Cerebellum (tissue), 4 donors: ENCODE measurements at places on chromosomes 16 and 17. TPM values are rescaled to one million over a fixed set of nuclear protein-coding genes. Genes with fewer than 3 reads are reported as not detected.

DNA sequence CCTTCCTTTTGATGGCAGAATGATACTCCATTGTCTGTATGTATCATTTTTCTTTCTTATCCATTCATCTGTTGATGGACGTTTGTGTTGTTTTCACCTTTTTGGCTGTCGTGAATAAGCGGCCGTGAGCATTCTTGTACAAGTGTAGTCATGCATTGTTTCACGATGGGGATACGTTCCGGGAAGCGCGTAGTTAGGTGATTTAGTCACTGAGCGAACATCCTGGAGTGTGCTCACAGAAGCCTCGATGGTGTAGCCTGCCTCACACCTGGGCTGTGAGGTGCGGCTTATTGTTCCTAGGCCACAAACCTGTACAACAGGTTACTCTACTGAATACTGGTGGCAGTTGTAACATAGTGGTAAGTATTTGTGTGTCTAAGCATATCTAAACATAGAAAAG, 136.5 kb downstream of the CMIP start:
- no peak for DNase-seq

GRCh38 chr16:81315271-81316175, 761 bp downstream of the GAN start:
- DNase-seq: peak; percentile 32

DNA sequence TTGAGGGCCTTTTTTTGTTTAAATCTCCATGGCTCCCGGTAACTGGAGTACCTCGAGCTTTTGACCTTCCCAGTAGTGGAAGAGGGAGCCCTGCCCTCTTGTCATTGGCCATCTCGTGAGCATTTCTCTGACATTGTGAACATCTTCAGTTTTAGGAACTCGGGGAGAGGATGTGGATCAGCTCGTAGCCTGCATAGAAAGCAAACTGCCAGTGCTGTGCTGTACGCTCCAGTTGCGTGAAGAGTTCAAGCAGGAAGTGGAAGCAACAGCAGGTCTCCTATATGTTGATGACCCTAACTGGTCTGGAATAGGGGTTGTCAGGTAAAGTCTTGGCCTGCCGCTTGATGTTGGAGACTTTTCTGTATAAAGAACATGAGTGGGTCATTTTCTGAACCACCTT, 24.3 kb downstream of the NTAN1 start:
- no peak for DNase-seq

DNA sequence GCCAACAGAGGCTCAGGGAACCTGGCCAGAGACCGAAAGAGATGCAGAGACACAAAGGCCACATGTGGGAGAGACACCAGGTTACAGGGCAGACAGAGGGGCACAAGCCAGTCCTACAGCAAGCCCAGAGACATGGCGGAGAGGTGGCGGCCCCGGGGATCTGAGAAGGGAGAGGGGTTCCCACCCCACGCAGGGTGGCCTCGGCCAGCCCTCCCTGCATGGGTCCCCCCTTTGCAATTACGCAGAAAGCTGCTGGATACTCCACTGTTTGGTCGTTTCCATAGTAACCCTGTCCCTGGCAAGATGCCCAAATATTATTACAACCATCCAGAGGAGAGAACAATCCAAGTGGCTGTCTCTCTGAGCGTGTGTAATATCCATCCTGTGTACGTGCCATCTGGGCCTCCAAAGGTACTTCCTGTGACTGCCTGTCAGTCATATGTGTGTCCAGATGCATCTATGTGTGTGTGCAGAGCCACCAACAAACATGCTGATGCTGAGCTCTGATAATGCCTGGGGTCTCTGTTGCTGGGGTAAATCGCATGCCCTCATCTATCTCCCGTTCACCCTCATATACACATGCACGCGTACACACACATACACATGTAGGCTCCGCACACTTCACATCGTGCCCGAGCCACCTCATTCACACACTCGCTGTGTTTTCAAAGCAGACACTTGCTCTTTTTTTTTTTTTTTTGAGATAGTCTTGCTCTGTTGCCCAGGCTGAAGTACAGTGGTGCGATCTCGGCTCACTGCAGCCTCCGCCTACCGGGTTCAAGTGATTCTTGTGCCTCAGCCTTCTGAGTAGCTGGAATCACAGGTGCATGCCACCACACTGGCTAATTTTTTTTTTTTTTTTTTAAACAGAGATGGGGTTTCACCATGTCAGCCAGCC, 5.5 kb downstream of the PCGF2 start:
- DNase-seq: peak; percentile 74

GRCh38 chr16:1535391-1536291, 2.2 kb downstream of the TMEM204 start:
- no peak for DNase-seq

- peak; percentile 27 for DNase-seq
These were observed 355.8 kb downstream of the SOX9 start for GRCh38 chr17:72476575-72476986.

DNA sequence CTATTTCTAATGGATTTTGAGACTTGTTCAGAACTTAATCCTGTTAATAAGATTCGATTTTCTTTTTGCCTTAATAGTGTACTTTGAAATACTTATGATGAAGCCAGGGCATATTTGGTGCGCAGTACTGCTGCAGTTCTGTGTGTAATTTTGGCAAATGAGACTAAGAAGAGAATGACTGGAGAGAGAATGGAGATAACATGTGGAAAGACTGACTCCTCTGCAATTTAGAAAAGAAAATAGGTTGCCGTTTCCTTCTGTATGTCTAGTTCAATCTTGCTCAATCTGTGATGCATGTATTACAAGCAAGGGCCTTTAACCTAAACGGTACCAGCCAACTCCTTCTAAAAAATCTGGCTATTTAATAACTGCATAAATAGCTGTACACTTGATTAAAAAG, 285.1 kb upstream of the CDH11 start:
- no peak for DNase-seq

- DNase-seq: no peak
These were observed 50.4 kb upstream of the ERN1 start for GRCh38 chr17:64180089-64181073.

DNA sequence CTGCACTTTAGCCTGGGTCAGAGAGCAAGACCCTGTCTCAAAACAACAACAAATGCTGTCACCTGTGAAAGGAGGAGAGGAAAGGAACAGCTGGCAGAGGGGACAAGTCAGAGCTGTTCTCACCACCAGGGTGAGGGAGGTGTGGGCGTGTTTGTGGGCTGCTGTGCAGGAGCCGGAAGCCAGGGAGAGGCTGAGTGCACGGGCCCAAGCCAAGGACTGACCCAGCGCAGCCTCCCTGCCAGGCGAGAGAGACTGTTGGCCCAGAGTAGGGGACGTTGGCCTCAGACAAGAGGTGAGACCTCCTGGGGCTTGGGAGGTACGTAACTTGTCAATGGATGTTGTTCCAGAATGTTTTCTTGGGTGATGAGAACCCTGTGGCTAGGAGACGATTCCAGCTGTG, 10.7 kb downstream of the SPNS2 start:
- no peak for DNase-seq

- no peak for DNase-seq
These were observed 36.6 kb downstream of the FAM20A start for GRCh38 chr17:68564415-68565111.

DNA sequence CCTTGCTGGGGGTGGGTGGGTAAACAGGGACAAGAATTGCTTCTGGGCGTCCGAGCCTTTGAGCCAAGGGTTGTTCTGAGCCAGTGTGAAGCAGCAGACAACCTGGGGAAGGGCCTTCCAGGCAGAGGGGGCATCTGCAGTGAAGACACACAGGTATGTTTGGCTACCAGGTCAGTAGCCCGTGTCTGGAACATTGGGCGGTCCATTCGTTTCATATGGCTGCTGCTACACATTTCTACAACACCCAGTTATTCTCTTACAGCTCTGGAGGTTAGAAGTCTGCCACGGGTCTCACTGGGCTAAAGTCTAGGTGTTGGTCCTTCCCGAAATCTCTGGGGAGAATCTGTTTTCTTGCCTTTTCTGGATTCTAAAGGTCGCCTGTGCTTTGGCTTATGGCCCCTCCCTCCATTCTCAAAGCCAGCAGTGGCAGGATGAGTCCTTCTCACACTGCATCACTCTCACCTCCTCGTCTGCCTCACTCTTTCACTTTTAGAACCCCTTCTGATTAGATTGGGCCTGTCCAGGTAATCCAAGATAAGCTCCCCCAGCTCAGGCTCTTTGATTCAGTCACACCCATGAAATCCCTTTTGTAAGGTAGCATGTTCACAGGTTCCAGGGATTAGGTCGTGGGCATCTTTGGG, 136.1 kb downstream of the CLEC16A start:
- no peak for DNase-seq

DNA sequence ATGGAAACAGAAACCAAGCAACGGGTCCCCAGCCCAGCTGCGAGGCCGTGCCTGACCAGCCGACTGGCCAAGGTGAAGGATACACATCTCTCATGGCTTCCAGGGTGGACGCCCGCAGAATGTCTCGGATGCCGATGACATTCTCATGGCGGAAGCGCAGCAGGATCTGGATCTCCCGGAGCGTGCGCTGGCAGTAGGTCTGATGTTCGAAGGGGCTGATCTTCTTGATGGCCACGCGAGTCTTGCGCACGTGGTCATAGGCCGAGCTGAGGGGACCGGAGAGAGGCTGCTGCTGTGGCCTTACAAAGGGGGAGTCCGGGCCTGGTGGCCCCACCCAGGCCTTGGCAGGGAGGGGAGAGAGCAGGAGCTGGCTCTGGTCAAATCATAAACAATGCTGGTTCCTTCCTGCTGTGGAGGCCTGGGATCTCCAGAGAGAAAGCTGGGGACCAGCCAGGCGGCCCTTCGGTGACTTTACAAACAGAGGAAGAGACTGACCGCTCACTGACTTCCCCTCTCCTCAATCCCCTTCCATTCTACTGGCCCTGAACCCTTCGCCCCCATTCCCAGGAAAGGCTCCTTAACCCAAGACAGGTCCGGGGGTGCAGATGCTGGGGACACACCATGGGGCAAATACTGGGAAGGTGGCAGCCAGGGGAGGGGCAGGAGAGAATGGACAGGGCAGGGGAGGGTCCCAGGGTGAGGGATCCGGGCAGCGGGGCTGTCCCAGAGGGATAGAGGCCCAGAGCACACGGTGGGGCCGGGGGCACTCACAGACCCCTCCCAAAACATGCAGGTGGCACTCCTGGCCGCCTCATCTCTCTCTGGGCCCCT, 1.1 kb downstream of the MAPK3 start:
- peak; percentile 30 for DNase-seq

GRCh38 chr17:72120642-72121163, at the start of gene SOX9:
SOX9 (plus strand) TSS chr17:72121020; CDS start chr17:72121392, 372 bp downstream.
- DNase-seq: peak; percentile 83

GRCh38 chr16:82389956-82390650, 220.1 kb upstream of the MPHOSPH6 start:
- no peak for DNase-seq

EPOP gene
- 0.82 TPM for total RNA-seq

- no peak for DNase-seq
These were observed 40.7 kb downstream of the COTL1 start for GRCh38 chr16:84577034-84577803.

DNA sequence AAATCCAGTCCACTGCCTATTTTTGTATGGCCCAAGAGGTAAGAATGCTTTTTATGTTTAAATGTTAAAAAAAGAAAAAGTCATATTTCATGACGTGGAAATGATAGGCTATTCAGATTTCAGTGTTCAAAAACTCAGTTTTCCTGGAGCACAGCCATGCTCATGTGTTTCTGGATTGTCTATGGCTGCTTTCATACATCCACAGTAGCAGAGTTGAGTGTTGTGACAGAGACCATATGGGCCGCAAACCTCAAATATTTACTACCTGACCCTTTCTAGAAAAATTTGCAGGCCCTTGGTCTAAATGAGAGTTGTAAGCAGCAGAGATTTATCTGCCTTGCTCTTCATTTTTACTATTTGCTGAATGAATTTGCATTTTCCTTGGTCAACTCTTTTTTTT, 264.1 kb downstream of the CBLN1 start:
- no peak for DNase-seq

BIRC5 gene
- total RNA-seq: 17.6 TPM

DNA sequence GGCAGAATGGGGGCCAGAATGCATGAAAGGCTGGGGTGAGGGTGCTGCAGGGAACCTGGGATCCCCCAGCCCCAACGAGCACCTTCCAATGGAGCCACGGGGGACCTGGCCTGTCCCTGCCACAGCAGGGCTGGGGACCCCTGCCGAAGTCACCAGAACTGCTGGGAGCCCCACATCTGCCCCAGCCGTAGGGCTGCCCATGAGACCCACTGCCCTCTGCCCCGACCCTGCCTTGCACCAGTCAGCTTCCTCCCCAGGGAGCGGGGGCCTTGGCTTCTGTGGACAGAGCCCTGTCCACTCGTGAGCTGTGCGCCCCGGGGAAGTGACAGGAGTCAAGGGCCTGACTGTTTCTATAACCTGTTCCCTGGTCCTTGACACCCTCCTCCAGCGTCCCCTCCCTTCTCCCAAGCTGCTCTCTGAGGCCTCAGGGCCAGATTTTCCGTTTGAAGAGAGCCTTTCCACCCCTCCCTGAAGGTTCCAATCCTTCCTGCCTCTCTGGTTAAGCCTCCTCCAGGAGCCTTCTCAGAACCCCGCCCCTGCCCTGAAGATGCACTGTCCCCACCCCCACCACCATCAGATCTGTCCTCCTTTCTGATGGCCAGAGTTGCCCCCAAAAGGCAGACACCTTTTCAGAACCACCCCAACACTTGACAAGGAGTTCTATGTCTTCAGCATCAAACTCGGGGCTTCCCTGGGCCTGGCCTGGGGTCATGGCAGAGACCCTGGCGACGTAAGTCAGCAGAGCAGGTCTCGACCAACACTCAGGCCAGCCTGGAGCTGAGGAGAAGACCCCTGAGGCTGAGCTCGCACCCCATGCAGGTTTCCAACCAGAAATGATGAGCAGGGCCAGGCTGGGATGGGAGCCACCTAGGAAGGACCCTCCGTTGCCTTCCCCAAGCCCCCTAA, 10.7 kb upstream of the PRR29 start:
- DNase-seq: no peak

GRCh38 chr17:57534863-57535248, 210.2 kb downstream of the CCDC182 start:
- DNase-seq: no peak

ABCA9 gene
- 27.1 TPM for total RNA-seq

- DNase-seq: no peak
These were observed 60.1 kb upstream of the NUDT7 start for GRCh38 chr16:77662246-77662645.
